Inflammatory macrophage (primary cell): ENCODE measurements at places on chromosomes 12 and 14.

DNA sequence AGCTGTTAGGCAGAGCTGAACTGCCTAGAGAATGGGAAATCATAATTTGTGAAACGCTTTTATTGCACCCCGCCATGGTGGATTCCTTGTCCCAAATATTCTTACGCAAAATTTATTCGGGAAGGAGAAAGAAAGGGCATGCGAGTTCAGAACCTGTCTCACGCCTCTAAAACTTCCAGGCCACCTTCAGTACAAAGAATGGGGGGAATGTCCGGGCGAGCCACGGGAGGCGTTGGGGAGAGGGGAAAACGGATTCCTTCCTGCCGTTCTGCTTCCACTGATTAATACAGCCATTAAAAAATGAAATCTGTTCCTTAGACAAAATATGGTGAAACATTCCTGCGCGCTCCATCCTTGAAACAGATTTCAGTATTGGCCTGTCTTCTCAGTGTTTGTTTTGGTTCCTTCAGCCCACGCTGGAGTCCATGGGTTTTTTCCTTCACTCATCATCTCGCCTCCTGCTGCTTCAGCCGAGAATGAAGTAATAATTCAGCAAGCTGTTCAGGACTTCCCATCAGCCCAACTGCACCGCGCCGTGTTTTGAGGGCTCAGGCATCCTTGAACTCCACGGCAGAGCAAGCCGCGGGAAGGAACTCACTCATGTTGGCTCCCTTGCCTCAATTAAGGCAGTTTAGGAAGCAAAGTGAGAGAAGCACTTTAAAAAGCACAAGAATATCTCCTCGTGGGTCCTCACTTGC is 47.7 kb upstream of the CDKN3 start:
- no peak for DNase-seq

GRCh38 chr14:88559852-88560251 is 3.0 kb upstream of the ZC3H14 start:
- DNase-seq, result no peak

- no peak for DNase-seq
Observed at GRCh38 chr12:82555699-82556098, 131.0 kb upstream of the TMTC2 start.

- no peak for DNase-seq
Observed at GRCh38 chr14:75829316-75829715, 152.5 kb downstream of the TGFB3 start.

DNA sequence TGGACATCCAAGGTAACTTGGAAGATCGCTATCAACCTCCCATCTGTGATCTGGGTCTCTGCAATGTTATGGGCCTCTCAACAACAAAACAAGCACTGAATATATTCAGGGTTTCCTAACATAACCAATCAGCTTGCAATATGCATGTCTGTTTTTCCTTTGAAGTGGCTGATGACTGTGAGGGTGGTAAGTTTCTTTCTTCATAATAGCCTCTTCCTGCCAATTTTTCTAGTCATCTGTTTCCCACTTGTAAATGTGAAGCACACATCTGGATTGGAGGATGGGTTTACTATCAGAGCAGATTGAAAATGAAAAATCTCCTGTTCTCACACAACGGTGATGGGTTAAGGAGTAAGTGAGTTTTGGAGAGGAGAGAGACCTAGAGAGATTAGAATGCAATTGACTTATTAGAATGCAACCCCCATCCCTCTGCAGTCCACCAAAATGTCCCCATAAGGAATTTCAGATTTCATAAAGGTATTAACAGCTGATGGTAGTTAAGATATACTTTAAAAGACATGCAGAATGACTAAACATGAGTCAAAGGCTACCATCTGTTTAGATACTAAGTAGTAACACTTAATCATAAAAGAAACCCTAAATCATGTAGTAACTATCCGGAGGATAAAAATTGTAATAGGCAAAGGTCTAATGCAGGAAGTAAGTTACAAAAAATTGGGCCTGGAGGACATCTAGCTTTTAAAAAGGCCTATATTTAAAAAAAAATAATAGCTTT is 58.4 kb upstream of the SAV1 start:
- no peak for DNase-seq

GRCh38 chr12:131443019-131444000 is 267.6 kb upstream of the SFSWAP start:
- DNase-seq, result no peak

GRCh38 chr12:29944269-29945000 is 160.7 kb upstream of the TMTC1 start:
- DNase-seq, result no peak

- DNase-seq, result no peak
Observed at GRCh38 chr14:29579838-29580237, 347.8 kb downstream of the PRKD1 start.

- DNase-seq, result no peak
Observed at GRCh38 chr12:45468751-45469615, 253.1 kb downstream of the ANO6 start.

DNA sequence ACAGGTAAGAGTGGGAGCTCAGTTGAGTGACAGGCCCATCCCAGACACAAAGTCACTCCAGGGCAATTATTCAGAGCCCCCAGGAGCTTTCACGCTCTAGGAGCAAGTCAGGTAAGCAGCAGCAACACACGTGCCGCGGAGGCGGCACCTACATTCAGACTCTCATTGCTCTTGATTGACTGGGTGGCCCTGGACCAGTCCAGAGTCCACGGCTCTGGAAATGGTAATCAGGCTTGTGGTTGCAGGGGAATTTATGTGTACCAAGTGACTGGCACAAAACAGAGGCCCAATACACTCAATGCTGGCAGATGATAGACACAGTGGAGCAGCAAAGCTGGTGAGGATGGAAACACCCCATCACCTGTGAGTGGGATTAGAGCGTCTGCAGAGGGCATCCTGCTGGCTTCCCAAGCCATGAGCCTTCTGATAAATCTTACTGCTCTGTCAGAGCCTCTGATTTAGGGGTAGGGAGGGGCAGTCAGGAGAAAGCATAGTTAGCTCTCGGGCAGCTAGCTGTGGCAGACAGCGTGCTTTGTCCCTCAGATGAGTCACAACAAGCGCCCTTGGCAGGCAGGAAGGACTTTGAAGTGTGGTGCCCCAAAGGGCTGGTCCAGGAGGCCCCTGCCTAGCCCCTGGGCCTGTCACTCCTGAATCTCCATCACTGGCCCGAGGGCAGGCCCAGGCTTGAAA is 344.7 kb downstream of the CACNA1C start:
- no peak for DNase-seq

DNA sequence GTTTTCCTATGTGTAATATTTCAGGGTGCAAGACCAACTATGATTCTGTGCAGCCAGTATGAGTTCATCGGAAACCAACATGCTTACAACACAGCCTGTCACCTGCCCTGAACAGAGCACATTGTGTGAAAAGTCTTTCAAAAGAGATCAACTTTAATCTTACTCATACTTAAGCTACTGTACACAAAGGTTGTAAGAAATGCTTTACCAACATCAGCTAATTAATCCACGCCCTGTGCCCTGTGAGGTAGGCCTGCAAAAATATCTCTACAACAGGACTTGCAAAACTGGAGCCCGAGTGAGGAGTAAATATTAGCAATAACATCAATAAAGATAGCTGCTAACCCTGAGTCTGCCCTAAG is 15.1 kb downstream of the APPL2 start:
- no peak for DNase-seq

DNA sequence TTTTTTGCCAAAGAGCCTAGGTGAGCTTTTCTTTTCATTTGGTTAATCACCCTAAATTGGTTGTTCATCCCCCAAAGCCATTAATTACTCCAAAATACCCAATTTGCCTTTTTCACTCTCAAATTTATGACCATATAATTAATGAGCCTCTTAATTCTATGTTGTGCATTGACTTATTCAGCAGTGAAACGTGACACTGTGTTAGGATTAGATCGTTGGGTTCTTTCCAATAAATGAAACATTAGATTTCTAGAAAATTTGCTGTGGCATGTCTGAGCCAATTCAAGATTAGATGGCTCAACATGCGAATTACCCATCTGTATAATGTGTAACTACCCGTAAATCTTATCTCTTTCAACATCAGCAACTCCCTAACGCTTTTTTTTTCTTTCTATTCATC is 273.4 kb downstream of the BMP4 start:
- no peak for DNase-seq

DNA sequence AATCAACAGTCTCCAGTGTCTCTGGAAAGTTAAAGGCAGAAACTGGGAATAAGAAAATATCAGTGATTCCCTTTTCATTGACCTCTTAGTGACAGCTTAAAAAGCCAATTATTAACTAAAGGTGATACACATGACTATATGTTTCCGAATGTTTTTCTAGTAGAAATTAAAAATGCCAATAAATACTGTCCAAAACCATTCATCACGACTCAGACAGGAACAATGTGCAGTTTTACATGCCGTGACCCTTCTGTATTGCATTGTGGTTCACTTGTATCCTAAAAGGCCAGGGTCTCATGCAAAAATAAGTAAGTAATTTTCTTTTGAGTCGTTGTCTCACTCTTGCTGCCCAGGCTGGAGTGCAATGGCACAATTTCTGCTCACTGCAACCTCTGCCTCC is 105.9 kb upstream of the TTC7B start:
- DNase-seq, result no peak

DNA sequence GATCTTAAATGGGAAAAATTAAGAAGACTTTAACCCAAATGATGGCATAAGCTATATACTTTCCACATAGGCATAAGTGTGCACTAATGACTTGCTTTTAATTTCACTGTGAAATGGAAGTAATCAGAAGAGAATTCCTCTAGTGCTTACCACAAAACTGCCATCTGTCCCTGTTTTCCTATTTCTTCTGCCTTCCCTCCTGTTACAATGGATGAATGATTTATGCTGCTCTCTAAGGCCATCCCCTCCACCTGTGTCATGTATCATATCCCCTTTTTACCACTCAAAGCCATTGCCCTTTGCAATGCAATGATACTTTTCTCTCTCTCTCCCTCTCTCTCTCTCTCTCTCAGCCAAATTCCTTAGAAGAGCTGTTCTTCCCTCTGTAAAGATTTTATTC is 109.1 kb downstream of the C12orf50 start:
- DNase-seq, result no peak

- DNase-seq, result no peak
Observed at GRCh38 chr12:40911676-40912075, 219.4 kb downstream of the CNTN1 start.

DNA sequence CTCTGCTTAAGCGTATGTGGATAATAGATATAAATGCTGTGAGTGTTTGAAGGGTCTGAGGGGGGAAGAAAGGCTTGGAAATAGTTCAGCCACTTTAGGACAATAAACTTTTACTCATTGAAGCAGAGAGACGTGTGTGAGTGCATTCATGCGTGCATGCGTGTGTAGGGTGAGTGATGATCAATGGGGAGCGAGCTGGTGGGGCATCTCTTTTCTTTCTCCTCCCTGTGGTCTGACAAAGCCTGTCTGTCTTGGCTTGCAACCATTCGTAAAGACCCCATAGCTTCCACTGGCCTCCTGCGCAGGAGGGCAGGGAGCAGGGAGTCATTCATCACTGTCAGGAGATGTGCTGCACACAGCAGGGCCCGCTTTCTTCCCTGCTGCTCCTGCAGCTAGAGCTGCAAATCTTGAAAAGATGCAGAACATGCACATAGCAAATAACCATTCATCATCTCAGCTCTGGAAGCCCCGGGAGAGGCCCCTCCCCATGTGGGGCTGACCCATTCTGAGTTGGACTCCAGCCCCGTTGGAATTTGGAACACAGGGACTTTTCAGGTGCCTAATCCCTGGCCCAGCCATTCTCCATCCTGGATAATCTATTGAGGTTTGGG is 223.2 kb downstream of the PPM1H start:
- no peak for DNase-seq

- DNase-seq, result no peak
Observed at GRCh38 chr12:51721282-51721940, 127.1 kb downstream of the FIGNL2 start.

DNA sequence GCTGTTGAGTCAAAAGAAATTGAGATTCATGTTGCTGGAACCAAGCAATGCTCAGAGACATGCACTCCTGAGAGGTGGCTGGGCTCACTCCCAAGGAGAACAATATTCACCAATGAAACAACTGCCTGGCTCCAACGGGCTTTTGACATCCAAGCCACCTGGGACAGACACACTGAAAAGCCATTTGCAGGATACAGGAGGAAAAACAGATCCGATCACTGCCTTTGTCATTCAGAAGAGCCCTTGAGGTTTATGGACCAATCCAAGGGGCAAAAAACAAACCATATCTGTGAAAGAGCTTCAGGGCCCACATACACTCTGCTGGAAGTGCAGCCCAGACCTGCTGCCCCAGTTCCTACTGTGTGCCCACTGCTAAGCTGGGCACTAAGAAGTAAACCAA is 277.5 kb downstream of the NUAK1 start:
- DNase-seq, result no peak

GRCh38 chr12:44716711-44717110 is 159.4 kb downstream of the NELL2 start:
- DNase-seq, result no peak

GRCh38 chr12:76074701-76075336 is 9.7 kb downstream of the NAP1L1 start:
- DNase-seq, result no peak

DNA sequence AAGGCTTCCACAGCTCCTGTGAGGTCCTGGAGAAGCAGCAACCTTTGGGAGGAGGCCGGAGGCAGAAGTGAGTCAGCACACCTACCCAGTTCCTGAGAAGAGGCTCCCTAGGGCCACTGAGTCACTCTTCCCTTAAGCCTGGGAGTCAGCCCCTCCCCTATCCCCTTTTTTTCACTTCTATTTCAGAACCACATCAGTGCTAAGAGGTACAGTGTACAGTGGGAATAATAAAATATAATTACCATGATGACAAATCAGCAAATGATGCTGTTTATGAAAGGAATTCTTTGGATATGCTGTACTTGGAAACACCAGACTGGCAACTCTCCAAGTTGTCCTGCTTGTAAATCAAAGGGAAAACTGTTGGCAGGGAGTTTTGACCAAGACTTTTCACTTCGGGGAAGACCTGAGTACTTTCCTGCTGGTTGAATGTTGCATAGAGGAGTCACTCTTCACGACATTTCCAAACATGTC is 7.8 kb upstream of the TBPL2 start:
- DNase-seq, result no peak

- no peak for DNase-seq
Observed at GRCh38 chr12:69662764-69663163, 36.3 kb downstream of the BEST3 start.

- DNase-seq, result no peak
Observed at GRCh38 chr12:115956236-115956635, 321.3 kb downstream of the MED13L start.

DNA sequence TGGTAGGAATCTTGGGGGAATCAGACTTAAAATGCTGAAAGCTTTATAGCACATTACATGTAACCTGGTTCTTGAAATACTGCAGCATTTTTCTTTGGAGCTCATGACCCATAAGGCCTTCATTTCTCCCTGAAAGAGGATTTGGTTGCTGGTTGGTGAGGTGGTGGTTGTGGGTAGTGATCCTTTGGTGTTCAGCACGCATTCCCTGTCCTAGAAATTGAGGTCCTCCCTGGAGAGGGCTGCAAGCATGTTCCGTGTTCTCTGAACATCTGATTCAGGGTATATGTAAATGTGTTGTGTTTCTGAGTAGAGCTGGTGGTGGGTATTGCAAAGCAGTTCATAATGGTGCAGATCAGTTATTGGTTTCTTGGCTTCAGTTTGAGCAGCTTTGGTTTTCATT is 2.0 kb downstream of the SCN8A start:
- DNase-seq, result no peak
